Stimulated activated CD8-positive, alpha-beta memory T cell treated with anti-CD3 and anti-CD28 coated beads, Interleukin-4, amount 100 ng/mL, for 1 hour (primary cell): ENCODE measurements at places on chromosomes 2 and 18.

- no peak for DNase-seq
Measured at GRCh38 chr2:64203131-64203857, 59.1 kb upstream of the PELI1 start.

DNA sequence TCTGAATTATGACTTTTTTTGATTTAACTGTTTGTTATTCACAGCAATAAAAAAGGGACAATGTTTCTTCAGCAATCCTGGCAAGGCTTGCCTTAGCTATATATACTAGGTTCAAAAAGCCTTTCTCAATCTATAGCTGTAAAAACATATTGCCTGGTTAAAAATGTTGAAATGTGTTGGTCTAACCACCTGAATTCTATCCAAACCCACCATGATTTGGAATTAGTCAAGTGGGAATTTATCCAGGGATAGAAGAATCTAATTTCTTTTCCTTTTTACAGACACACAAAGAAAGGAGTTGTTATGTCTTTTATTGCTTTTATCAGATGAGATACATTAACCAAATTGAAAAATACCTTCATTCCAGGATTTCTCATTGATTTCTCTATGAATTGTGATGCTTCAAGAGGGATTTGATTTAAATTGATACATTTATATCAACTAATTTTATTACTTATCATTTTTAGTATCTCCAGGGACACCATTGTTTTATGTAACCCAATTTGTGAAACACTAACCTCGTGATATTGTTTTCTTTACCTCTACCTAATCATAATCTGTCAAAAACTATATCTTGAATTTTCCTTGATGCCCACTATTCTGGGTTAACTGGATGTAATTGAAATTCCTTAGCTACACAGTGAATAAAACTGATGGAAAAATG, 88.1 kb downstream of the LRP1B start:
- no peak for DNase-seq

- no peak for DNase-seq
Measured at GRCh38 chr18:77666613-77667012, 417.0 kb downstream of the GALR1 start.

DNA sequence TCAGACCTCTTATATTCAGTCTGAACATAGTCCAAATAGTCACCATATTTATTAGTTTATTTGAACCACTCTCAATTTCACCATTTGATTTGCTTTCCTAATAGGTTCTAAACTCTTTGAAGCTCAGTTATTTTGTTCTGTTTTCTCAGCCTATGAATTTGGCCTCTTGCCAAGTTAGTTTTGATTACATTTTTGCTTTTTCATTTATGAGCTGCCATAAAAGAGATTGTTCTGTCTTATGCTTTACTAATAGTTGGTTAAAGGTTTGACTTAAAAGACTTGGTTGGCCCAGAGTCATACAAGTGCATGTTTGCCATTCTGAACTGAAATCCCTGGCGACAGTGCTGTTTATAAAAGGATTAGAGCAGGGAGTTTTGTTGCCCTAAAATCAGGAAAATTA, 85.9 kb upstream of the RANBP2 start:
- DNase-seq: no peak

DNA sequence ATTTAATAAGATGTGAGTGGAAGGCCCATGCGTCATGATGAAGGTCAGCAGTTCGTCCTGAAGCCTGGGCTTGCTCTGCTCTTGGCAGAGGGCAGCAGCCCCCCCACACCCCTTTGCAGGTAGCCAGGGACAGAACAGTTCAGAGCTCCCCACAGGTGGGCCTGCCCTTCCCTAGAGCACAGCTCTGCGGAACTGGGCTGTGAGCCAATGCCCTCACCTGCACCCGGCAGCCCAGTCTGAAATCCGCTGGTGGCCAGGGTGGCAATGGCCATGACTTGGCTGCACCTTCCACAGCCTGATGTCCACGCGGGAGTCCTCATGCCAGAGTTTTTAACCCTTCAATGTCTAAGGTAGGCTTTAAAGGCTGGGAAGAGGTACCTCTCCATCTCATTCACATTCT, 136.7 kb downstream of the ACKR3 start:
- no peak for DNase-seq

- no peak for DNase-seq
Measured at GRCh38 chr2:239355139-239355538, 45.7 kb downstream of the HDAC4 start.

GRCh38 chr2:203951366-203951902, 14.9 kb downstream of the ICOS start:
- no peak for DNase-seq

- no peak for DNase-seq
Measured at GRCh38 chr18:36758623-36759022, 70.2 kb downstream of the TPGS2 start.

DNA sequence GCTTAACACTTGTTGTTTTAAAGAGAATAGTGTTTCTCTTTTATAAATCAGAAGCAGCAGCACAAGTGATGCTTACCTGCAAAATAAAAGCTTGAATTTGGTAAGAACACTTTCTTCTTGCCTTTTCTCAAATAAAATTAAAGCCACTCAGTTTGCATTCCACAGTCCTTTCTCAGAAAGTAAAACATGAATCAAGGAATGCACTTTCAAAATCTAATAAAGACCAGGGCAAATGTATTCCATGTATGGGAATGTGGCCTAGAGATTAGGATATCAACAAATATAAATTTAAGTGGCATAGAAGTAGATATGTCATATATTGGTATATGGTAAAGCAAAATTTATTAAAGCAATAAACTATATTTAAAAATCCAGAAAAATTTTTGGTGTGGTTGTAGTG, 352.8 kb downstream of the THSD7B start:
- DNase-seq: no peak

DNA sequence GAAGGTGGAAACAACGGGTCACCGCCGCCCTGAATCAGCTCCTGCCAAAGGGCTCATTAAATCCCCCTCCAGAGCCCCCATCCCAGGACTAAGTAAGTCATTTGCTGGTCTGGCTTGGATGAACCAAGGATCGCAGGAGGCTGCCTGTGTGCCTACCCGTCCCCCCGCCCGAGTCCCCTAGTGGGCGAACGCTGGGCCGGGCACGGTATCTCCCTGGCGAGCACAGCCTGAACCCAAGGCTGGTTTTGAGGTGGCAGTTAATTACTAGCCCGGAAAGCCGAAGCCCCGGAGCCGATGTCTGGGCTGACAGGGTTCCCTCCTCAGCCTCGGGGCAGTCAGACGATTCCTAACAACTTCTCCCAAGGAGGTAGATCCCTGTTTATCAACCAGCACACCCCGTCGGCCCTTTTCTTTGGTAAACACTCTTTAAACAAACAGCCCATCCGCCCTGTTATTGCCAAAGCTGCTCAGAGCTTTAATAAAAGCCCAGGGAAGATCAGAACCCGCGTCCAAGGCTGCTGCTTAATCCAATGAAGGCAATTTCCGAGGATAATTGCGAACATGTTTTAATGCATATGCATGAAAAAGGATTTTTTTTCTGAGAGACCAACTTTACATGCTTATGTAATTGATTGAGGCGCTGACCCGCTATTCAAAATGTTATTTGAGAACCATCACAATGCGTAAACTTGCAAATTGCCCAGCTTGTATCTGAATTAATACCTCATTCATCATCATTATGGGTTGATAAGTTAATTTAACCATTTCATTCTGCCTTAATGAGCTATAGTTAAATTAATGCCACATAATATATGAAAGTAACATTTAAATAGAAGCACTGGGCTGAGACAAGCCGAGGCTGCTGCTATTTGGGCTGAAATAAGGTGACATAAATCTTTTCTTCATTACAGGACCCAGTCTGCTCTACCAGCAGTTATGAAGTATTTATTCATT, 10.5 kb downstream of the EVX2 start:
- no peak for DNase-seq

- no peak for DNase-seq
Measured at GRCh38 chr2:221810245-221810644, 238.1 kb upstream of the EPHA4 start.

DNA sequence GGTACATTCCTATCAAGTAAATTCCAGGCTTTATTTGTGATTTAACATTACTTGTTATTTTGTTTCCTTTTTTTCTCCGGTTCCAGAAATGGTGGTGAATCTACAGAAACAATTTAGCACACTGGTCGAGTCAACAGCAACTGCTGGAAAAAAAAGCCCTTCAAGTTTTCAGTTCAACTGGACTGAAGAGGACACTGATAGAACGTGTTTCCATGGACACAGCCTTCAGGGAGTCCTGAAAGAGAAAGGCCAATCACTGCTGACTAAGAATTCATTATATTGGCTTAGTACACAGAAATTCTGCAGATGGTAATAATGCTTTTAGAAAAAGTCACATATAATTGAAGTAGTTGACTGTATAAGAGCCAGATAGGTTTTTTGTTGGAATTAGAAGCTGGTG, 32.0 kb upstream of the GRHL1 start:
- DNase-seq: no peak
